ENCODE measurements at places on chromosomes 3 and 15.
A peak's percentile ranks its signal among the peaks of the same experiment; 100 is the strongest.

DNA sequence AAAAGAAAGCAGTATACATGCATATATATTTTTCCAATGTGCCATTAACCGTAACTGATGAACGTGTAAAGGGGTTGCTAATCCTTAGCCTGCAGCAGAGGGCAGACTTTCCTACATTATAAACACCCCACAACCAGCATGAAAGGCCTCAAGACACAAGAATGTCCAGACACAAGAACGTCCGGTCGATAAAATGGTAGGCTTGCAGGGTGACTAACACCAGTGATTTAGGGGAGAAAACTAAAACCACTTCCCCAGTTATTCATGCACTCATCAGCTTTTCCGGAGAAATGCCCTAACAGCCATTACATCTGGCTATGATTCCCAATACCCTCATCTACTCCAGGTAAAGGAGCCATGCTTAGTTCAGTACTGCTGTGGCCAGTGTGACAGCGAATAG, 57.4 kb downstream of the LRTM1 start:
- no peaks in the 10 kb centered on the region for H3K36me3 ChIP-seq
- peak; percentile 22 for DNase-seq
- H3K27me3 ChIP-seq, result 0 out of 2 replicates have a peak, but pooled peaks cover 6% of the 10 kb centered on the region
- no peaks in the 10 kb centered on the region for H3K4me1 ChIP-seq
- H3K4me3 ChIP-seq, result no peak overlapping the region
- H3K27ac ChIP-seq, result no peak overlapping the region

DNA sequence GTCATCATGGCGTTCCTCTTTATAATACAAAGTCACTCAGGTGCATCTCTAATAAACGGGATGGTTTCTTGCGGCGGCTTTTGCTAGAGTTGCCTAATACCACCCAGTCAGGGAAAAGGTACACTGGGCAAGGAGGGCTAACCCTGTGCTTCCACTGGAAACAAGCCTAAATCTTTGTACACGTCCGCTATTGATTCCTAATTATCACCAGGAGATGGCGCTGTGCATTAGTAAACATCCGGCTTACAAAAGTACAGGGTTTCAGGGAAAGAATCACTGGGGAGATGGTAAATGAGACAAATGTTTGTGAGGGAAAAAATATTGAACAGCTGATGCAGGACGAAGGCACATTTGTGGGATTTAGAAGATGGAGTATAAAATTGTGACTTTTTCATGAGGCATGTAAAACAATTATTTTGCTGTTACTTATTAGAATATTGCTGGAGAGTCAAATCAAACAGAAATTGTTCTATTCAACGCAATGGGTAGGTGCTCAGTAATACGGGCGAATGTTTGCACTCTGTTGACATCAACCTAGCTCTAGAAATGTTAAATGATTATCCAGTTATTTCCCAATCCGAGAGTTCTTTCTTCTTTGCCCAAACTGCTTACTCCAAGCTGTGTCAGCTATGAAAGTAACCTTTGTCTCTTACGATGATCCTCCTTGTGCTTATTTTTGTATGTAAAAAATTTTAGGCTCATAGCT, 50.6 kb downstream of the GMNC start:
- no peaks in the 10 kb centered on the region for H3K4me1 ChIP-seq
- H3K4me3 ChIP-seq, result no peak overlapping the region
- peak; percentile 21 for DNase-seq

GRCh38 chr3:155382396-155383042, 89.0 kb upstream of the STRIT1 start:
- H3K4me1 ChIP-seq, result no peaks in the 10 kb centered on the region
- no peak overlapping the region for H3K27ac ChIP-seq
- no peaks in the 10 kb centered on the region for H3K36me3 ChIP-seq
- H3K27me3 ChIP-seq, result peaks cover 7% of the 10 kb centered on the region
- no peak overlapping the region for H3K4me3 ChIP-seq
- DNase-seq, result peak; percentile 72

DNA sequence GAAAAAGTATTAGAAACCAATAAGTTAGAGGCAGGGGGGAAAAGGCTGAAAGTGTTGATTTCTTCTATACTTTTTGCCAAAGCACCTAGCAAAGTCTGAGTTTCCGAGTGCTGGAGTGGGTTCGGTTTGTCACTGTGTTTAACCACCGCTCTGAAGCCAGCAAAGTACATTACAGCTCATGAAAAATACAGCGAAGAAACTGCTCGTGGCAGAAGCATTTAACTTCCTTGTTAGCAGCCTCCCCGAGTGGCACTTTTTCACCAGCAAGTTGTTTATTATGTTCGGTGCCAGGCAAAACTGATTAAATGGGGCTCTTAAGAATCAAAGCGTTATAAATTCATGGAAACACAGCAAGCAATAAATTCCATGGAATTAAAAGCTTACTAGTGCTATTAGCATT, 313.6 kb downstream of the FOXP1 start:
- no peak overlapping the region for H3K27ac ChIP-seq
- H3K36me3 ChIP-seq, result no peaks in the 10 kb centered on the region
- no peak for DNase-seq
- H3K4me3 ChIP-seq, result no peak overlapping the region
- H3K4me1 ChIP-seq, result peaks cover 7% of the 10 kb centered on the region
- no peaks in the 10 kb centered on the region for H3K27me3 ChIP-seq

DNA sequence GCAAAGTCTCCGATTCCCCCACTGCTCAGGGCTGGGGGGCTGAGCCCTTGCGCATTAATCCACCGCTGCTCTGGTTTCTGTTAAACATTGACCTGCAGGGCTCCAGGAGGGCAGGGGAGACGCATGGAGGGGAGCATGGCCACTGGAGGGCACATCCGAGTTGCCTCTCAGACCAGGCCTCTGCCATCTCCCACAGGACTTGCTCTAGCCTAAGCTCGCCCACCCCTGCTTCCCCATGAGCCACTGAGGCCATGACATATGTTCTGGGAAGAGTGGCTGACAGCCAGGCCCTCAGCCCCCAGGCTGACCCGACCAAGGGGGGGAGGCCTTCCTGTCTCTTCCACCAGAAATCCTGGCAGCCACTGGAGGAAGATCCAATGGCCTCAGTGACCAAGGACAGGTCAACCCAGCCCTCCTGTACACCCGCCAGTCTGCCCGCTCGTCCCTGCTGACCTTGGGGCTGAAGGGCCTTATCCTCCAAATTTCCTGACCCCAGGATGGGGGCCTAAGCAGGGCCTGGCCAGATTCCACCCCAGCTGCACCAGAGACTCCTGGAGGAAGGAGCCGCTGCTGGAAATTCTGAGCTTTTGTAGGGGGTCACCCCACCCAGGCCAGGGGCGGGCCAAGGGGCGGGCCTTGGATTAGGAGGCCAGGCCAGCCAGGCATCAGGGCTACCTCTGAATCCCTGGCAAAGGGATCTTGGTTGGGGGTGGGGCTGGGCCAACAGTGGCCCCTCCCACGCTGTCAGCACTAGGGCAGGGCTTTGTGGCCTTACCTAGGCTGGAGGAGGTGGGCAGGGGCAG, at the start of gene HYAL1:
HYAL1 (minus strand) TSS at position 562 of the 803 bp plus-strand sequence. CDS start 618 bp downstream, outside the sequence.
- H3K27ac ChIP-seq, result peak within 1 kb of the TSS; percentile 83
- peaks cover 8% of the 10 kb centered on the region for H3K36me3 ChIP-seq
- H3K4me1 ChIP-seq, result peaks cover 21% of the 10 kb centered on the region
- H3K27me3 ChIP-seq, result no peaks in the 10 kb centered on the region
- DNase-seq, result peak; percentile 83

- H3K27me3 ChIP-seq, result no peaks in the 10 kb centered on the region
- no peak overlapping the region for H3K4me3 ChIP-seq
- no peak for DNase-seq
- H3K27ac ChIP-seq, result no peak overlapping the region
- H3K36me3 ChIP-seq, result no peaks in the 10 kb centered on the region
- H3K4me1 ChIP-seq, result peaks cover 28% of the 10 kb centered on the region
These were observed 141.7 kb upstream of the PROK2 start for GRCh38 chr3:71926616-71927015.

- H3K27ac ChIP-seq, result no peak overlapping the region
- DNase-seq, result no peak
- H3K4me3 ChIP-seq, result no peak overlapping the region
- no peaks in the 10 kb centered on the region for H3K36me3 ChIP-seq
These were observed 172.2 kb upstream of the STRIT1 start for GRCh38 chr3:155465664-155466063.

- no peak for DNase-seq
- H3K27ac ChIP-seq, result no peak overlapping the region
- H3K27me3 ChIP-seq, result peaks cover 14% of the 10 kb centered on the region
- no peaks in the 10 kb centered on the region for H3K36me3 ChIP-seq
These were observed 5.2 kb upstream of the OCA2 start for GRCh38 chr15:28104326-28104725.

GRCh38 chr15:80785811-80786354, 6.7 kb downstream of the CEMIP start:
- H3K36me3 ChIP-seq, result no peaks in the 10 kb centered on the region
- H3K4me1 ChIP-seq, result no peaks in the 10 kb centered on the region
- peaks cover 3% of the 10 kb centered on the region for H3K27me3 ChIP-seq
- no peak for DNase-seq
- no peak overlapping the region for H3K27ac ChIP-seq
- no peak overlapping the region for H3K4me3 ChIP-seq

DNA sequence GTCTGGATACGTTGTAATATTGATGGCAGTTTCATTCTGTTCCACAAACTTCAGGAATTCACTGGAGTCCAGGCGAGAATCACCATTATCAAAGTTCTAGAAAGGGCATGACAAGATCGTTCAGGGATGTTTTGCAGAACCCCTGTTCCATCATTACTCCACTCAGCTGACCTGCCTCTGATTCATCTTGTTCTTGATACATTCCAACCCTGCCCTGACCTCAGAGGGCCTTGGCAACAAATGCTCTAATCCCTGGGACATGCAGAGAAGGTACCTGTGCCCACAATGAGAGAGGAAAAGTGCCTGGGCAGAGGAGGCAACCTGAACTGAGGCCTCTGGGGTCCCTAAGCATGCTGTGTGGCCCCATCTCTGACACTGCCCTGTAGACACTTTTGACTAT, 45.9 kb downstream of the FSTL1 start:
- H3K27me3 ChIP-seq, result no peaks in the 10 kb centered on the region
- no peak for DNase-seq
- no peaks in the 10 kb centered on the region for H3K4me1 ChIP-seq
- H3K36me3 ChIP-seq, result no peaks in the 10 kb centered on the region
- H3K4me3 ChIP-seq, result no peak overlapping the region

GRCh38 chr3:59069838-59070237, 20.0 kb upstream of the CFAP20DC start:
- H3K4me3 ChIP-seq, result no peak overlapping the region
- H3K27me3 ChIP-seq, result no peaks in the 10 kb centered on the region
- H3K4me1 ChIP-seq, result no peaks in the 10 kb centered on the region

GRCh38 chr15:91891788-91892345, 38.4 kb downstream of the SLCO3A1 start:
- H3K4me3 ChIP-seq, result no peak overlapping the region
- H3K4me1 ChIP-seq, result no peaks in the 10 kb centered on the region
- H3K27ac ChIP-seq, result no peak overlapping the region
- peaks cover 7% of the 10 kb centered on the region for H3K27me3 ChIP-seq
- H3K36me3 ChIP-seq, result no peaks in the 10 kb centered on the region

DNA sequence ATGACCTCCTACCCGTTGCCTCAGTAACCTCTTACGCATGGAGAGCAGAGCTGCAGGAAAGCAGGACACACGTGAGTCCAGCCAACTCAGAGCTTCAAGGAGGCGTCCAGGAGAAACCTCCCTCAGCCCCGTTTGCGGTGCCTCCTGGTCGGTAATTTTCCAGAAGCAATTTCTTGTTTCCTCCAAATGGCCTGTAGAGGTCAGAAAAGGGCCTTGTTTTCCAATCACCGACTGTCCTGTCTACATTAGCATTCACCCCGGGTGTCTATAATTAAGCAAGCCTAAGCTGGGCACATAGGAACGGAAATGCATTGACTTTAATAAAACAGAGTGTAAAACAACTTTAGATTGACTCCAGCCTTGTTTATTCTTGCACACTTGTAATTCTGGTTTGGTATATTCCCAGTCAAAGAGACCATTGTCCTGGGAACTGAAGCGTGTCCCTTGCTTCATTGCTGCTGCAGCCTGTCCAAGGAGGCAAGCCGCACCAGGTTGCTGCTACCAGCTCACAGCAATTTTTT, 836.2 kb downstream of the AGBL1 start:
- H3K4me3 ChIP-seq, result no peak overlapping the region
- H3K27me3 ChIP-seq, result no peaks in the 10 kb centered on the region
- no peaks in the 10 kb centered on the region for H3K36me3 ChIP-seq
- H3K27ac ChIP-seq, result no peak overlapping the region
- no peaks in the 10 kb centered on the region for H3K4me1 ChIP-seq

DNA sequence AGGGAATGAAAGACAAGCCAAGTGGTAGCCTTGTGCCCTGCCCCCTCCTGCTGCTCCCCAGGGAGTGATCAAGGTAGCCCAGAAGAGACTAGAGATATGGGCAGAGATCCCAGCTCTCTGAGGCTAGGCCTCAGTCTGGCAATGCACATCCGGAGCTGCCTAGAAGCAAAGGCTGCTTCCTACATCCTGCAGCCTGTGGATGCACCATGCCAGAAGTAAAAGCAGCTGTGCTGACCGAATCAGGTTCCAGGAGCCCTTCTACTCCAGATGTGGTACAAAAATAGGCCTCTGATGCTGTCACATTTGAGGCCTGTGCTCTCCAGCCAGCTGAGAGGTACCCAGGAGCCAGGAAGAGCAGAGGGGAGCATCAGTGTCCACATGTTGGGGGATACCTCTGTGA, 16.0 kb downstream of the TRAIP start:
- no peaks in the 10 kb centered on the region for H3K4me1 ChIP-seq
- DNase-seq, result no peak
- H3K36me3 ChIP-seq, result peaks cover 62% of the 10 kb centered on the region
- H3K27me3 ChIP-seq, result no peaks in the 10 kb centered on the region
- no peak overlapping the region for H3K27ac ChIP-seq
- no peak overlapping the region for H3K4me3 ChIP-seq

DNA sequence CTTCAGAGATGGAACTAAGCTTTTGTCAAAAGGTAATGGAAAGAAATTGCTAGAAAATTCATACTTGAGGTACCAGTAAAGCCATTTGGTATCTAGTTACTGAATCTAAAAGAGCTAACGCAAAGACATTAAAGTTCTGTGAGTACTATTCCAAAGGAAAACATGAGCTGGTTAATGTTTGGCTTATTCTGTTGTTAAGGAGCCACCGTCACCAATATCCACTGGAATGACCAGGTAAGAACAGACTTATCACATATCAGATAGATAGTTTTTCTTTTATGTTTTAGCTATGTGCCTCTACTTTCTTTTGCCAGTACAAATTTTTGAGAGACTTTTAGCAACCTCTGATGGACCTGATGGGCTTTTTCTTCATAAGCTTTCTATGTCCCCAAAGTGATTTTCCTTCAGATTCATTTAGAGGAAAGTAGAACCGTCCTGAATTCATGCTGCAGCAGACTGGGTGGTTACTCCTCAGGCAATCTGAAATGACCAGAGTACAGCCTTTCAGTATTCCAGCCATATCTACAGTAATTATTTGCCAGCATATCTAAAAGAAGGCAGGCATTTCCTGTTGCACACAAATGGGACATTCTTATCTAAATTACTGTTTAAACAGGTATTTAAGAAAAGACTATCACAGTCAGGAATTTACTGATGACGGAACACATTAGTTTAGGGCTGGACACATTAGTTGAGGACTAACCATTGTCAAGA, 274.1 kb downstream of the MECOM start:
- H3K27ac ChIP-seq, result no peak overlapping the region
- H3K4me1 ChIP-seq, result no peaks in the 10 kb centered on the region
- no peaks in the 10 kb centered on the region for H3K27me3 ChIP-seq
